ENCODE measurements at places on chromosomes 6 and 20.

GRCh38 chr20:9051508-9051907, 17.4 kb upstream of the PLCB4 start:
- DNase-seq: no peak

DNA sequence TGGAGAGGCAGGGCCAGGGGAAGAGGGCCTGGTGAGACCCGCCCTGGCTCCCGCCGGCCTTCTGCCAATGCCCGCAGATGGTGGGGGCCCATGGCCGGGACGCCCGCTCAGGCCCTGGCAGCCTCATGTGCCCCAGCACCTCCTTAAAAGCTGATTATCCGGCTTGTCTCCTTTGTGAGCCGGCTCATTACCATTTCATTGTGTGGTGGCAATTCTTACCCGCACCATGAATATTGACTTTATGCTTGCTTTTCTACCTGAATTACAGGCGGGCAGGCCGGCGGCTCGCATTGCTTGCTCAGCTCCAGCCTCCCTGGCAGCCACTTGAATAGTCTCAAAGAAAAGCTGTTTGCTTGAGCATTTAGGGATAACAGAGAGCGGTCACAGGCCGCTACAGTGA, 120.0 kb upstream of the JAG1 start:
- DNase-seq: no peak

GRCh38 chr6:89590133-89590532, 48.4 kb downstream of the LYRM2 start:
- no peak for DNase-seq

DNA sequence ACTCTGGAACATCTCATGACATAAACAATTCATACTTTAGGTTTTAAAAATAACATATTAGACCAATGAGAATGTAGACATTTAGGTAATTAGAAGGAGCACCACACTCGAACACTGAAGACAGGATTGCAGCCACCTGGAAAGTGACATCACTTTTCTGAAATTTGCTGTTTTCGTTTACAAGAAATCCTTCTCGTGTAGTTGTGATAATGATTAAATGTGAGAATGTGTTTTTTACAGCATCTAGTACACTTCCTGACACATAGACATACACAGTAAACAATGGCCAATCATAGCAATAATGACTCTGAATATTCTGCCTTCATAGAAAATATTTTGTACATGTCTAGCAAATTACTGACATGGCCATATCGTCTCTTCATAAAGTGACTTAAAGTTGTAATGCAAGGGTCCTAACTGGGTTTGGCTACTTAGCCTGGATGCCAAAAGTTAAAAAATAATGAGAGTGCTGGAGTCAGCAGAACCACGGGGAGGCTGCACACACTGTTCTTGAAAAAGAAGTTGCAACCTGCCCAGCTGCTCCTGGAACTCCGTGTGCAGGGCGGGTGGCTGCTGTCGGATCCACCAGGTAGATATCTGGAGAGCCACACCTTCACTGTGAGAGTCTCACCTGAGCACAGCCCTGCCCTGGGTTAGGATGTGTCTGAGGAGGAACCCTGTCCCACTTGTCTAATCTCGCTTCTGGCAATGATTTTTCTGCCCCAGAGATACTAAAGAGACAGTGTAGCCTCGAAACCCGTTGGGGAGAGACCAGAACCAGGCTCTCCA, 212.9 kb downstream of the QKI start:
- no peak for DNase-seq

DNA sequence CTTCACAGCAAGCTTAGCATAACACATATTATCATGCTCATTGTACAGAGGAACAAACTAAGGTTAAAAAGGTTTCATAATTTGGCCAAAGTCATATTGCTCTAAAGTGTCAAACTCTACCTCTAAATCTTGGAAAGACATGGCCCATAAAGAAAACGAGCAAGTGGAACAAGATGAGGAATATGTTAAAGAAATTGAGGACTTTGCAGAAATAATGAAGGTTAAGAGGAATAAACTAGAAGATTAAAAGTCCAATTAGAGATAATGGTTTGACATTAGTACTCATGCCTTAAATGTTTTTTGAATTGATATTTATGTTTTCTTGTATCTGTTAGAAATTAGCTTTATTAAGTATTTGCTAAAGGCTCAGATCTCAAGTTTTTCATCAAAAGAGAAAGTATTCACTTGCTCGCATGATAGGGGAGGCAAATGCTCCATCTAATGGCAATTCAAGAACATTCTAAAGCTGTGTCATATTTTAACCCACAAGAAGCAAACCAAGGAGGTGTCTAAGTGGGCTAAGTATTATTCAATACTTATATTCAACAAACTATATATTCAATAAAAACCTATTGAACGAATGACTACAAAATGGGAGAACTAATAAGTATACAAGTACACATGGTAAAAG, 192.9 kb upstream of the SPTLC3 start:
- no peak for DNase-seq

- DNase-seq: no peak
Measured at GRCh38 chr20:31568773-31569162, 36.3 kb upstream of the ID1 start.

- no peak for DNase-seq
Measured at GRCh38 chr6:6516666-6517458, 71.7 kb upstream of the LY86 start.

DNA sequence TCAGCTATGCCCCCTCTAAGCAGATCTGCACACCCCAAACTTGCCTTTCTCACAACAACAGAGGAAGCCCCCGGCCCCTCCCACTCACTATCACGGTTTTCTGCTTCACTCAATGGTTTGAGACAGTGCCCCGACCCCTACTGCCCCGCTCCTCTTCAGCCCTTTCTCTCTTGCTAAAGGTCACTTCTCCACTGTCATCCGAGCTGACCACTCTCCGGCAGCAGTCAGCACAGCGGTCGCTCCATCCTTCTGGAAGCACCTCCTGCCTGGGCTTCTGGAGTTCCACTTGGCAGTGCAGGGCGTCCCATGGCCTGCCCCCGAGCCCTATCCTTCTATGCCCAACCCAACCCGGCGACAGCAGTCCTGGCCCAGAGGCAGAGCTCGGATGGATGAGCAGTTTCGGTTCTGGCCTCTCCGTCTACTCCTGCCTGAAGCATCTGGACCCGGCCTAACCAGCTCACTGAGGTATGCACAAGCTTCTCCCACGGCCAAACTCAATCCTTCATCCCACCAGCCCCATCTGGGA, 4.1 kb downstream of the CTSZ start:
- no peak for DNase-seq

DNA sequence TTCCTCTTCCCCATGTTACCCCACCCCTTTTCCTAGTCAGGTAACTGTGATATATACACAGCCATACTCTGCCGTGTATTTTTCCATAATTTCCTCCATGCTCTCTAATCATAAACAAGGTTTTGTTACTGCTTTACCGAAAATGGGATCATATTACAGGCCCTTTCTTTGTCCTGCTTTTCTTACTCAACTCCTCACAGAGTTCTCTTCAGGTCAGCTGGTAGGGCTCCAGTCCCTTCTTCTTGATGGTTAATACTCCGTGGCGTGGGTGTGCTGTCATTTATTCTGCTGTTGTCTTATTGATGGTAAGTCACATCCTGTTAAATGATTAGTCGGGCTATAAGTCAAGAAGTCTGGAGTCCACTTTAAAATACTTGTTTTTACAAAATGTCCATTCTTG, 24.9 kb upstream of the PI16 start:
- DNase-seq: no peak

- peak; percentile 29 for DNase-seq
Measured at GRCh38 chr20:15310361-15310760, 972.9 kb upstream of the FLRT3 start.

DNA sequence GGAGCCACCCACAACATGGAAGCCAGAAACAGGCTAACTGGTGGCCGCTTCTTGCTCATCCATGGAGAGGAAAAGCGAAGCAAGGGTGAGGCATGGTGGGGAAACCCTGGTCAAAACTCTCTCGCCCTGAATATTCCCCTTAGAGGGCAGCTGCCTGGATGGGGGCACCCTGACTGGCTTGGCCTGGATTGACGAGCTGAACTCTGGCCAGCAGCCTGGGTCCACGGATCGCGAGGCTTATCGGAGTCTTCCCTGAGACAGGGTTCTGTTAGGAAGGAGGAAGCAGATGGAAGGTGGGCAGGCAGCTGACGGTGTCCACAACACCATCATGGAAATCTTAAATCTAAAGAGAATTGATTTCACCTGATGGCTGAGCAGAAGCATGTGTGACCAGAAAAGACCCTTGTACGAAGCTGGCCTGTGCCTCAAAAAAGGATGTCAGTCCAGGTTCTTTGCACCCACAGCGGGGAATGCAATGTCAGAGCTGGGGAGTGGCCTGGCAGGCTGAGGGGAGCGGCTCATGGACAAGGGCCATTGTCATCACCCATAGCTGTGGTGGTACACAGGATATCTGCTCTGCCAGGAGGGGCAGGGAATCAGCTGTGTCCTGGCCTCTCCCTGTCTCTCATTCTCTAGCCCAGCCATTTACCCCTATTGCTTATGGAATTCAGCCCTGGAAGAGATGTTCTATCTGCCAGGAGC, 109.4 kb upstream of the SNX9 start:
- no peak for DNase-seq

- DNase-seq: peak; percentile 69
Measured at GRCh38 chr20:37808233-37809070, 94.5 kb upstream of the VSTM2L start.

DNA sequence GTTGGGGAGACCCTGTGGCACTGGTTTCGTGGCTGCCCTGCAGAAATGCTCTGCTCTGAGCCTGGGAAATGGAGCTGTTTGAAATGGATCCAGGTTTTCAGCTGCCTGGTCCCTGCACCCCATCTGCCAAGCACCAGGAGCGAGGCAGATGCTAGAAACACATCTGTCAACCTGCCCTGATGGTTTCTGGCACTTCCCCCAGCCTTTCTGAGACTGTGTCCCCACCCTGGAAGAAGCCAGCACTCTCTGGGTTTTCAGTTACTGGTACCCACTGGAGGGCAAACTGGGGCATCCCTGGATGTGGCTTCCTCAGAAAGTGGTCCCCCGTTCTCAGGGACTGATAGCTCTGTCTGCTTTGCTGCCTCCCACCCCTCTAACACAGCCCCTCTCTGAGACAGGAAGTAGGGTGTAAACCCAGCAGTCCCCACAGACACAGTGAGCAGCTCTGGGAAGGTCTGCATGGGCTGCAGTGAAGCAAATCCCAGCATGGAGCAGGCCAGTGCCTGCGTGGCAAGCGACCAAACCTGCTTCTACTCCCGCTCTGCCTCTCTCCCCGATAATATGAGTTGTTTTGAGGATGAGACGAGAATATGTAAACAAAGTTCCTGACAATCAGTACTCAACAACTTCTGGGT, 54.2 kb upstream of the MAFB start:
- DNase-seq: no peak

GRCh38 chr6:137638926-137639706, 144.9 kb upstream of the OLIG3 start:
- no peak for DNase-seq

GRCh38 chr6:6901945-6902344, 205.8 kb upstream of the RREB1 start:
- DNase-seq: no peak

GRCh38 chr20:8227293-8227692, 95.2 kb downstream of the PLCB1 start:
- DNase-seq: no peak

DNA sequence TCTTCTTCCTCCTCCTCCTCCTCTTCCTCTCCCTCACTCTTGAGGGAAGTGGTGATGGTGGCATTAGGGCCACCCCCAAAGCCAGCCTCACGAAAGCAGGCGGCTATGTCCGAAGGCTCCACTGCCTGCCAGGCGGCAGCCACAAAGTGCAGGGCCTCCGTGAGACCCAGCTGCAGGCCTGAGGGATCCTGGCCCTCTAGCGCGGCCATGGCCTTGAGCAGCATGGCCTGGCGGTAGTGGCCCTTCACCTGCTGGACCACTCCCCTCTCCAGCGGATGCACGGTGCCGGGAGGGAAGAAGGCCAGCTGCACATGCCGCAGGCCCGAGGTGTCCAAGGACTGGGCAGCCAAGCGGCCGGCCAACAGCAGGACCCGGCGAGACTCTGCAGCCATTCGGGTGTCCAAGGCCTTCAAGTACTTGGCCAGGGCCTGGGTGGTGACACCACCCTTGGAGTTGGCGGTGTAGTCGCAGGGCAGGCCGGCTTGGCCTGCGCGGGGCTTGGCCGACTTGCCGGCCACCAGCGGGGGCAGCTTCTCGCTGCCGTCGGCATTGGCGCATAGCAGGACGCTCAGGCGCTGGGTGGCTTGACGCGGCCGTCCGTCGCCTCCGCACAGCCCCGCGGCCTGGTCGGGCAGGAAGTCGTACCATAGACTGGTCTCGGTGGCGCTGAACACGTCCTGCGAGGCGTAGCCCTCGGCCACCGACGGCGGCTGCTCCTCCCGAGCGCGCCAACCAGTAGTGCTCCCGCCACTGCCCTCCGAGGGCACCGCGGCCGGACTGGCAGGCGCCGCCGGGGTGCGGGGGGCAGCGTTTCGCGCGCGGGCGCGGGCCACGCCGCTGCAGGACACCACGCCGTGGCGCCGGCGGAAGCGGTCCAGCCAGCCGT, 1.1 kb downstream of the CENPB start:
- DNase-seq: no peak

DNA sequence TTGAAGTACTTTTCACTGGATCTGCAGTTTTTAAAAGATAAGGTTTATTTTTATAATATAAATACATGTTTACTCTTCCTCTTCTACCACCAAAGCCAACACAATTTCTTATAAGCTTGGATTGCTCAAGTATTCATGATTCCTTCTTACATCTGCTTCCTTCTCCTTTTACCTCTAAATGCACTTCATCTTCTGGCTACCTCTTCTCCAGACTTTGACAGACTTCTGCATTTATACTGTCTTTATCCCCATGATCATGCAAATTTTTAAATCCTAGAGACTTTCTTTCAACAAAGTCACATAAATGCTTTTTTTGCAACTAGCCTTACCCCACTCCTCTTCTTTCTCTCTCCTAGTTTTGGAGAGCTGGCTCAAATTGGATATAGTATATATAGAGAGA, 142.9 kb downstream of the TFAP2B start:
- peak; percentile 68 for DNase-seq

GRCh38 chr6:168837254-168838036, 396.5 kb downstream of the SMOC2 start:
- no peak for DNase-seq

DNA sequence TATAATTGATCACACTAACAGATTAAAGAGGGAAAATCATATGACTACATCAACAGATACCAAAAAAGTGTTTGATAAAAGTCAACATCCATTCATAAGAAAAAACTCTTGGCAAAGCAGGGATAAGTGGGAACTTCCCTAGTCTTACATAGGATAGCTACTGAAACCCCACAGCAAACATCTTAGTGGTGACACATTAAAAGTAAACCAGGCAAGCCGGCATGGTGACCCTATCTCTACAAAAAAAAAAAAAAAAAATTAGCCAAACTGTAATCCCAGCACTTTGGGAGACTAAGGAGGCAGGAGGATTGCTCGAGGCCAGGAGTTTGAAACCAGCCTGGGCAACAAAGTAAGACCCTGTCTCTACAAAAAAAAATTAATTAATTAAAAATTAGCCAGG, 13.8 kb upstream of the CCND3 start:
- DNase-seq: no peak

GRCh38 chr6:30418448-30418847, 70.9 kb upstream of the HLA-E start:
- DNase-seq: no peak

- no peak for DNase-seq
Measured at GRCh38 chr6:123007885-123008284, 11.8 kb downstream of the CLVS2 start.

Measured in Kasumi-1 (cell line).